COR-L47 (cell line): ENCODE measurements at places on chromosomes 6 and 20.

GRCh38 chr6:140857739-140858380, 1274.9 kb upstream of the GJE1 start:
- DNase-seq: no peak

DNA sequence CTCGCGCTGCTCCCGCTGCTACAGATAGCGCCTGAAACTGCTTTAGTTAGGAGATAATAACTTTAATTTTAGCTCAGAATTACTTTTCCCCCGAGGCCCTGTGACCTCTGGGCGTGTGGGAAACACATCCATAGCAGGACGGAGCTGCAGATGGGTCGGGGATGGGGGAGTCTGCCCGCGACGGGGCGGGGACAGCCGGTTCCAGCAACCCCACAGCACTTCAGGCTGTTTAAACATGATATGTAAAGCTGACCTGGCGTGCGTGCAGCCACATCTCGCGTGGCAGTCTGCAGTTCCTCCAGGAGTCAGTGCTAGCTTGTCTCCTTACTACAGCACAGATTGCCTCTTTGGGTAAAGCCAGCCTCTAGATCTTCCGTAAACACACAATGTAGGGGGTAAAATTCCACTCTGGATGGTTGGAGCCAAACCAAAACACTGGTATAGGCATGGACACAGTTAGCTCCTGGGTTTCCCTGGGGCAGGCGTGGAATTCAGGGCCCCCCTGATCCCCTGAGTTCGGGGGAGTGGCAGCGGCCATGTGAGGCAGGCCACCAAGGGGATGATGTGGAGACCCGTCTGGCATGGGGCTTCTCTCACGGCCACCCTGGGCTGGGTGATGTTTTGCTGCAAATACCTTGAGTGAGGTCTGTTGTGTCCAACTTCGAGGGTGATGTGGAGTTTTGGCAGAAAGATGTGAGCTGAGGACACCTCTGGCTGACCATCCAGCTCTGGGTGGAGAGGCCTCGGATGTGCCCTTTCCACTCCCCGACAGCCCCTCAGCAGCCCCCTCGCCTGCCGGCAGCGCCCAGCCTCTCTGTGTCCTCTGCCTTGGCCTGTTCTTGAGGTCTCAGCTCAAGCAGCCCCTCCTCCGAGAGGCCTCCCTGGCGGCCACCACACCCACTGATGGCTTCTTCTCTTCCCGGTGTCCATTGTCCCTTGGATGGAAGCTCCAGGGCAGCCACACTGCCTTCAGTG, 214.5 kb downstream of the TAF4 start:
- no peak for DNase-seq

DNA sequence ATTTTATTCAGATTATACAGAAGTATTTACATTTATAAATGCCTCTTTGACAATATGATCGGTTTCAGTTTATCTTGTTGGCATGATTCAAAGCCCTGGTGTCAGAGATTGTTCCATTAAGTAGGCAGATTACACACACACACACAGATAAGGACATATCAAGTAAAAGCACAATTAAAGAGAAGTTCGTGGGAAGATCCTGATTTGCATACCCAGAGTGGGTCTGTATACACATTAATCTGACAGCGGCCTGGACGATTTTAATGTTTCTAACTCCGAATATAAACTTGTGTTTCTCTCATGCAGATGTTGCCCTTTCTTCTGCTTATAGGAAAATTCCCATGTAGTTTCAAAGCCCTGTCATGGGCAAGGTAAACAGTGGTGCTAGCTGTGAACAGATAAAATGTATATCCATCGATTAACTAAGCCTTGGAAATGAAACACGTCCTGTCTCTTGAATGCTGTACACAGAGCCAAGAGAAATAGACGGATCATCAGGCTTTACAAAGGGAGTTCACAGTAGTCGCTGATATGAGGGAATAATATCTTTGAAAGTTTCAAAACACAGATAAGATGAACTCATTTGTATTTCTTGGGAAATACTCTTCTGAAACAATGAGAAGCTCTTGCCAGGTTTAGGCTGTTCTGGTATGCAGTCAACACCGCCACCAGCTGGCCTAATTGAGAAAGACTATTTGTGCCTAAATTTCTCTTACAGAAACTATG, 108.2 kb upstream of the GMDS start:
- DNase-seq: peak; percentile 38

- peak; percentile 24 for DNase-seq
These were observed 57.7 kb downstream of the FAM229B start for GRCh38 chr6:112145080-112145573.

DNA sequence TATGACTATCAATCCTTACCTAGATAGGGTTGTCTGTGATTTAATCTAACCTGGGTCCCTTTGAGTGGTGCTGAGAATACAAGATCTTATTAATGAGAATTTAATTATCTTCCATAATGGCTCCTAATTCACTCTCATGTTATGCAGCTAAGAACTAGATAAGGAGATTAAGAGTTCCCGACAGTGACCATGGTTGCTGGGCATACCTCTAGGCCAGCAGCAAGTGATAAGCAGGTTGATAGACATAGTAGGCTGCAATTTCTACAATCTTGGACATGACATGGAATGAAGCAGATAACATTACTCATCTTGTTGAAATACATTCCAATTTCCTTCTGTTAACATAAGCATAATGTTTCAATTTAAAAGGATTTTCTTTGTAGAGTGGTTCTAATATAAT, 27.1 kb downstream of the SPACA1 start:
- no peak for DNase-seq

- DNase-seq: peak; percentile 36
These were observed 7.7 kb downstream of the CSTF1 start for GRCh38 chr20:56400001-56400640.

DNA sequence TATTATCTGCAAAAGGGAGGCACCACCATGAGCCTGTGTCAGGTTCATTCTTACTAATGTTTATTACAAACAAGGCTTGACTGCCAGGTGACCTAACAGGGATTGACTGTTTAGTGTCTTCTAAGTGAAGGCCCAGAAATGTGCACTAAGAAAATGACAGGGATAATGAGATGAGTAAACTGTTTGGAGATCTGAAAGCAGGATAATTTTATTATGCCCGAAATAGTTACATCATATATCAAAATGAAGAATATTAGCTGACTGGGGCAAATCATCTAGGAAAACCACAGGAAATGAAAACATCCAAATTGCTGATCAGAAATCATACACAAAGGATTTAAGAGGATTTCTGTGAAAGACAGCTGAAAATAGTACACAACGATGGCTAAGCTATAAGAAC, 516.7 kb downstream of the HDGFL1 start:
- no peak for DNase-seq

DNA sequence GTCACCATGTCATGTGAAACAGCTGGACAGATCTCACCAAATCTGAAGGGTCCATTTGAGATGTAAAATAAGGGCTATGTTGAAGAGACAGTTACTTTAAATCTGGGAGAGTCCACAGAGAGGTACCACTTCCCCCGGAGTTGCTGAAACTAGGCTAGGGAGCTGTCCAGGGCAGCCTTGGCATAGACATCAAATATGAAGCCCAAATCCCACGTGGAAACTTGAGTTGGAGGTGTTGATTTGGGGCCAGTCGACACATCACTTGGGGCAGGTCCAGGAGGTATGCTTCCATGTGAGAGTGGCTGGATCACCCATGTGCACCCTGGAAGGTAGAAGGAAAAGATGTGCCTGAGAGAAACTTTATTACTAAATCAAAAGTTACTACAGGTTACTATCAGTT, 12.0 kb upstream of the SERPINB9 start:
- no peak for DNase-seq

DNA sequence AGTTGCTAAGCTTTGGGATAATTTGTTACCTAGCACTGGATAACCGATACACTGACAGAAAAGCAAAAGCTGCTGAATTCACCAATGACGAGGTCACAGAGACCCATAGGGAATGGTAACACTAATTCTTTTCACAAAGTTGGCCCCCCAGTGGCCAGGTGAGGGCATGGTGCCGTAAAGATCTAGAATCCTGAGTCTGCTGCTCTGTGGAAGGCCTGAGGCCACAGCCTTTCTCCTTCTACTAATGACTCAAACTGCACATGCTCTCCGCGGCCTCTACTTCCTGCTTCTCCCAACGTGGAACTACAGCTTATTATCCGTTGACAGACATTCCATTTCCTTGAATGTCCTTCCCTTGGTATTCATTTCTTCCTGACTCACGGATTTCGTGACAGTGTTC, 127.1 kb downstream of the OPRM1 start:
- no peak for DNase-seq

DNA sequence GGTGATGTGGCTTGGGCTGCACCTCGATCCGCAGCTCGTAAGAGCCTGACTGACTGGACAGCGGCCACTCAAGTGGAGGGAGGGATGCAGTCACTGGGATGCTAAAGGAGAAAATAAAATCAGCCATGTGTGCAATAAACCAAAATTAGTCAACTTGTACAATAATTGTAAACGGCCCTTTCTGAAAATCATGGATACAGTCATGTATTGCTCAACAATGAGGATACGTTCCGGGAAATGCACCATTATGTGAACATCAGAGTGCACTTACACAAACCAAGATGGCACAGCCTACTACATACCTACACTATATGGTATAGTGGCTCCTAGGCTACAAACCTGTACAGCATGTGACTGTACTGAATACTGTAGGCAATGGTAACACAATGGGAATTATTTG, 25.7 kb downstream of the NFATC2 start:
- DNase-seq: no peak

GRCh38 chr6:109262261-109262660, 120.0 kb downstream of the CD164 start:
- no peak for DNase-seq

DNA sequence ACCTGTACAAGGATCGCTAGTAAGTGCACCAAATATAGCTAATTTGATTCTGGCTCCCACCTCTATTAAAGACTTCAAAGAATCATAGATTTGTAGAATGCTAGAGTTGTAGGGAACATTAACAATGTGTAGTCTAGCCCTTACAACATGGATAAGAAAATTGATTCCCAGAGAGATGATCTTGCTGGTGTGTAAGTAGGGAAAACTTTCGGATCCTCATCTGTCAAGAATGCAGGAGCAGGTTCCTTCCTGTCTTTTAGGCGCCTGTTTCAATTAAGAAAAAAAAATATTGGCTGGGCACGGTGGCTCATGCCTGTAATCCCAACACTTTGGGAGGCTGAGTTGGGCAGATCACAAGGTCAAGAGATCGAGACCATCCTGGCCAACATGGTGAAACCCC, 12.3 kb upstream of the RNF39 start:
- no peak for DNase-seq

- DNase-seq: no peak
These were observed 29.3 kb upstream of the EMILIN3 start for GRCh38 chr20:41395667-41396664.

DNA sequence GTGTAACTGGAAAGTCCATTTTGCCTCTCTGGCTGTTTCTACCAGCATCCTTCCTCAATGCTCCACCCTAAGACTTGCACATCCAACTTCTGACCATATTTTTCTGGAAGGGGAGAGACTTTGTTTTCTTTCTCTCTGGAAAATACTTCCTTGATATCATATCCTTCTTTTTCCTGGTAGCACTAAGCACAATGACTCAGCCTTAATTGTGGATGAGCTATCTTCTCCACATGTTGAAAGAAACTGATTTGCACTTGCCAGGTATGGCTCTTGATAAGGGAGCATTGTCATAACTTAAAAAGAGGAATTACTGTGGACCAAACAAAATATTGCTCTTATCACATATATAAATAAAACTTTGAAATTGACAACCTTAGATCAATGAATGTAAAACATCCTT, 30.1 kb upstream of the IBTK start:
- no peak for DNase-seq

GRCh38 chr6:158557927-158558326, 2.0 kb upstream of the TMEM181 start:
- DNase-seq: no peak

DNA sequence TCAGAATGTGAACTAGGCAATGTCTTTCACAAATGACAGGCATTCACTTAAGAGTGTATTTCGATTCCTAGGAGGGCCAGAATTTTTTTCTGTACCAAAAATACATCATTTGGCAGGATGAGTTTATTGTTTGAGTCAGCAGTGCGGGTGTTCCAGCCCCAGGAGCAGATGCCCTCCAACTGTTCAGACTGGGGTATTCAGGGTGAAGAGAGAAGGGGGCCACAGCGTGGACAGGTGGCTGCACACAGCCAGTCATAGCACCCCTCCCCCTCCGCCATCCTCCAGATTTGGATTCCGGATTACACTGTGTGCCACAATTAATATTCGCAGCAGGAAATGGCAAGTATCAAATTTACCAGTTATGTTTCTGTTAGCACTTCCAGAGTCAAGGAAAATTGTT, 38.6 kb downstream of the RIPOR2 start:
- DNase-seq: no peak

DNA sequence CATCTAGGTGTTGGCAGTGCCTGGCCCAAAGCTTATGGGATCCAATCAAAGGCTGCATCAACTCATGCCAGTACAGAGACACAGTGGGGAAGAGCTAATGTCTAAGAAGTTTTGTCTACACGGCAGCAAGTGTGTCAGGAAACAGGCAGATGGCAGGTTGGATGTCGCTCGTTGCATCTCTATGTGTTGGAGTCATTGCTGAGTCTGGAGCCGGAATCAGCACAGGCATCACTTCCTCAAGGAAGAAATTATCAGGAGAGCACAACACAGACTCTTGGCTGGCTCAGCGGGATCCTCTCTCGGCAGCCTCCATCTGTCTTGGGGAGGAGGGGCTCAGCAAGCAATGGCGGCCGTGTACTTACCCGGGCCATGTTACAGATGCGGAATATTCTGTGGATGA, 467.2 kb upstream of the CHD6 start:
- no peak for DNase-seq

DNA sequence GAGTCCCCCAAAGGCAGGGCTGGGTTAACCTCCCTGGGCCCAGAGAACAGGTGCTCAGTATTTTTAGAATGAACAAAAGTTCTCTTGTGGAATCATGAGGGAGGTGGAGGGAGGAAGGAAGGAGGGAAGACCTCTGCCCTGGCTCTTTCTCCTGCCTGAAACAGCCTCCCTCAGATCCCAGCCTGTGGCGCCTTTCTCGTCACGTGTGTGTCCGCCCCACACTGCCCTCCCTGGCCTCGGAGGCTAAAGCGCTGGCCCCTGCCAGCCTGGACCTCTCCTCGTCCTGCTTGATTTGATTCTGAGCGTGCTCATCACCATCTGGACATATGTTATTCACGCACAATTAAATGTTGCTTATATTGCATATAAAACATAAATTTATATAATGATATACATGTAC, 40.9 kb downstream of the PHACTR3 start:
- no peak for DNase-seq

DNA sequence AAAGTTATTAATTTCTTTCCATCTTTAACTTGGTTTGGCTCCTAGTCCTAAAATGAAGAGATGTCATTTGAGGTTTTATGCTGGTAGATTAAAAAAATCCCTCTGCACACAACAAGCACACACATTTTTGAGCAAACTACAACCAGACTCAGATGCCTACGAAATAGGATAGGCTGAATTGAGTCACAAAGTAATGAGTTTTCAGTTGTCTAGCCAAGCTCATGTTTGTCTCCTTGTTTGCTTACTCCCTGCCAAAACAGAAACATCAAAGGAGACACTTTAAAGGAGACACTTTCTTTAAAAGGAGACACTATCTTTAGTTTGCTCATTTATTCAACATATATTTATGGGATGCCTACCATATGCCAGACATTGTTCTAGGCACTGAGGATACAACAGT, 56.2 kb downstream of the TPBG start:
- no peak for DNase-seq
